Progenitor cell of endocrine pancreas (in vitro differentiated cells): ENCODE measurements at places on chromosomes 2 and 18. TPM values are rescaled to one million over a fixed set of nuclear protein-coding genes. Genes with fewer than 3 reads are reported as not detected.

DNA sequence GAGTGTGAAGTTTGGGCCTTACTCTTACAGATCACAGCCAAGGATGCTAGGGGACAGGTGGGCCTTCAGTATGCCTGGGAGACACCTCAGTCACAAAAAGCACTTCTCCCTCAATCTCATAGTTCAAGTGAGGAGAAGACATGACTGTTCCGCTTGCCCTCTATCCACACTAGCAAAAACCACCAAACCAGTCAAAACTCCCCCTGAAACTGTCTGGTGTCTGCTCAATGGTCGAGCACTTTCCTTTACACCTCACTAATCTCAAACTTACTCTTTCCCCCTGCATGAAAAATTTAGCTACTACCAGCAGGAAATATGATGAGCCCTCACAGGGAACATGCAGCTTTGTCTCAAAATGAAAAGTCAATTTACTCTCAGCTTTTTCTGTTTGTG, 232.2 kb downstream of the TRIB2 start:
- DNase-seq, result no peak
- H3K27ac ChIP-seq, result no peak overlapping the region
- no peaks in the 10 kb centered on the region for H3K36me3 ChIP-seq
- no peak overlapping the region for H3K4me3 ChIP-seq
- no peaks in the 10 kb centered on the region for H3K27me3 ChIP-seq

DNA sequence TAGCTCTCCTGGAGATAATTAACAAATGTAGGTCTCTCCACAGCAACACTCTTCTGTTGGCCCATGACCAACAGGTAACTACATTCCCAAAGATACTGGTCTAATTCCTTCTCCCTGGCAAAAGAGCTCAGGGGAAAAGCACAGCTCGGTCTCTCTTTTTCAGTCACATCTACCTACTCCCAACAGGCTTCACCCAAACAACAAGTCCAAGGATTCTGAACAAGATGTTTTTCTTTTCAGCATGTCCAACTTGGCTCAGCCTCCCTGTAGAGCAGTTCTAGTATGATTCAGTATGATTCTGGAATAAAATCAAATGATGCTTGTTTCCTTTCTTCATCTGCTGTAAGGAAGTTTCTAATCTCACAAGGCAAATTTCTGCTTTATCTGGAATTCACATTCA, 1704.8 kb upstream of the PIK3C3 start:
- H3K36me3 ChIP-seq, result no peaks in the 10 kb centered on the region
- H3K4me3 ChIP-seq, result no peak overlapping the region
- no peak for DNase-seq
- H3K27ac ChIP-seq, result no peak overlapping the region
- H3K27me3 ChIP-seq, result no peaks in the 10 kb centered on the region

DNA sequence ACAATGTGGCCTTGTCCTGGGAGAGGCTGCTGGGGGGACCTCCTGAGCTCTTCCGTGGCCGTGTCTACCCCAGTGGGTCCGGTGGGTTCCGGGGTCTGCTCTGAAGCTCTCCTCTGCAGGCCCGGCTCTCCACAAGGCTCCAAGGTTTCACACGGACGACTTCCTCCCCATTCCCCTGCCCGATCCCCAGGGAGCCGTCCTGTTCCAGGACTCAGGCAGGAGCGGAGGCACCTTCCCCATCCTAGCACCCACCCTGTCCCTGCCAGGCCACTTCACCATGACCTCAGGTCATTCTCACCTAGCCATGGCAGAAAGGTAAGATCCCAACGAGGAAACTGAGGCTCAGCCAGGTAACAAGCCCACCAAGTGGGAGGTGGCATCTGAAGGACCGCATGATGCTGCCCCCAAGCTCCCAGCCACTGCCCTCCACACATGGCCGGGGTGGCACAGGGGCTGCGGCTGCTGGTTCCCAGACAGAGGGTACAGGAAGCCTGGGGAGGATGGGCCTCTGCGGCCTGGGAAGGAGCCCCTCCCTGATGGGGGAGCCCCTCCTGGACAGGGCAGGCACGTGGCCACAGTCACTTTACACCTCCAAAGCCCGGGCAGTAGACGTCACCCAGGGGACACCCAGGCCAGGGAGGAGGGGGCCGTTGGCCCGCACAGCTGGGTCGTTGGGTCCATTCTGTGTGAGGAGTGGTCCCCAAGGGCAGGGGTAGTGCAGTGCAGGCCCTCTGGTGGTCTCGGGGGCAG, 274.0 kb downstream of the NDUFA10 start:
- no peak overlapping the region for H3K27ac ChIP-seq
- H3K27me3 ChIP-seq, result peaks cover 10% of the 10 kb centered on the region
- no peak for DNase-seq
- H3K36me3 ChIP-seq, result no peaks in the 10 kb centered on the region
- H3K4me1 ChIP-seq, result peaks cover under 1% of the 10 kb centered on the region

- peaks cover 24% of the 10 kb centered on the region for H3K4me1 ChIP-seq
- H3K27ac ChIP-seq, result no peak overlapping the region
- peaks cover 10% of the 10 kb centered on the region for H3K36me3 ChIP-seq
- DNase-seq, result no peak
Measured at GRCh38 chr2:196274387-196274809, 103.0 kb upstream of the STK17B start.

DNA sequence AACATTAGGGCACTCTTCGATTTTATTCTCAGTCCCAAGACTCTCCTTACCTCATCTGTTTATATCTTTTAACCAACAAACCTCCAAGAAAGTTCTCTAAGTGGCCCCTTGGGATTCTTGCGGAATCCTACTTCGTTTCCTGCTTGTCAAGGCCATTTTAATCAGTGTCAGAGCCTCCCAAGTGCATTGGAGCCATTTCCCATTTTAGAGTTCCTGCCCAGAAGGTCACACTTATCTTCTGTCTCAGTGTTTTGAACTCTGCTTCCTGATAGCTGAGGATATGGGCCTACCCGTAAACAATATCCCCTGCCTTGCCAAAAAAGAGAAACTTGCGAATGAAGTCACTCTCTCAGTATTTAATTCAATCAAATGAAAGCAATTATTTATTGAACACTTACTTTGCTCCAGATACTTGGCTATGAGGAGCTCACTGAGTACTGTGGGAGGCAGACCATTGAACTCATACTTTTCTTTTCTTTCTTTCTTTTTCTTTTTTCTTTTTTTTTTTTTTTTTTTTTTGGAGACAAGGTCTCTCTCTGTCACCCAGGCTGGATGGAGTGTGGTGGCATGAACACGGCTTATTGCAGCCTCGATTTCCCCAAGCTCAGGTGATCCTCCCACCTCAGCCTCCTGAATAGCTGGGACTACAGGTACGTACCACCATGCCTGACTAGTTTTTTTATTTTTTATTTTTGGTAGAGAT, 5.7 kb upstream of the NOSTRIN start:
- no peak overlapping the region for H3K4me3 ChIP-seq
- no peak overlapping the region for H3K27ac ChIP-seq
- no peaks in the 10 kb centered on the region for H3K36me3 ChIP-seq
- H3K4me1 ChIP-seq, result peaks cover 20% of the 10 kb centered on the region

- peaks cover 8% of the 10 kb centered on the region for H3K4me1 ChIP-seq
- H3K4me3 ChIP-seq, result no peak overlapping the region
- no peak for DNase-seq
- H3K36me3 ChIP-seq, result peaks cover 8% of the 10 kb centered on the region
- H3K27me3 ChIP-seq, result peaks cover 5% of the 10 kb centered on the region
Measured at GRCh38 chr18:74115046-74115445, 32.6 kb downstream of the FBXO15 start.

DNA sequence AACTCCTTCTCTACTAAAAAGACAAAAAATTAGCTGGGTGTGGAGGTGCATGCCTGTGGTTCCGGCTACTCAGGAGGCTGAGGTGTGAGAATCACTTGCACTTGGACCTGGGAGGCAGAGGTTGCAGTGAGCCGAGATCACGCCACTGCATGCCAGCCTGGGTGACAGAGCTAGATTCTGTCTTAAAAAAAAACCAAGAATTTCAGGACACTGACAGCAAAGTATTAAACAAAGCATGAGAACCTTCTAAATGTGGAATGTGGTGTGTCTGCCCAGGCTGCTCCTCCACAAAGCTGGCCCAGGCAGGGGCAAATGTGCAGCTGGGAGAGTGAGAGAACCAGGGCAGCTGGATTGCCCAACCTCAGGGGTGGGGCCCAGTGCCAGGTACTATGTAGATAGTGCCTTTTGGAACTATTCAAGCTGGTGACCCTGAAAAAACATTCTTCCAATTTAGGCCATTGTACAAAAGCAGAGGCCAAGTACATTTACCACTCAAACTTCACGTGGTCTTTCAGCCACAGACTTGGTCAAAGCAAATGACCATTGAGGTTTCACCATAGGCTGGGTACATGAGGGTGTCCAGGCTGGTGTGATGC, 6.7 kb upstream of the UGT1A5 start:
- no peaks in the 10 kb centered on the region for H3K36me3 ChIP-seq
- H3K4me1 ChIP-seq, result peaks cover 5% of the 10 kb centered on the region
- no peaks in the 10 kb centered on the region for H3K27me3 ChIP-seq

Gene SCN9A
- 23.5 and 23.7 TPM in 2 replicates for total RNA-seq

Gene GGCX
- 69.2 TPM in 2 replicates for total RNA-seq

Gene ERICH2
- 0.91 and 1.1 TPM in 2 replicates for total RNA-seq

Gene POLE4
- 27.7 and 33.4 TPM in 2 replicates for total RNA-seq

Gene GREB1
- 78.8 and 82.5 TPM in 2 replicates for total RNA-seq
